ENCODE measurements at places on chromosomes 2 and 18.

DNA sequence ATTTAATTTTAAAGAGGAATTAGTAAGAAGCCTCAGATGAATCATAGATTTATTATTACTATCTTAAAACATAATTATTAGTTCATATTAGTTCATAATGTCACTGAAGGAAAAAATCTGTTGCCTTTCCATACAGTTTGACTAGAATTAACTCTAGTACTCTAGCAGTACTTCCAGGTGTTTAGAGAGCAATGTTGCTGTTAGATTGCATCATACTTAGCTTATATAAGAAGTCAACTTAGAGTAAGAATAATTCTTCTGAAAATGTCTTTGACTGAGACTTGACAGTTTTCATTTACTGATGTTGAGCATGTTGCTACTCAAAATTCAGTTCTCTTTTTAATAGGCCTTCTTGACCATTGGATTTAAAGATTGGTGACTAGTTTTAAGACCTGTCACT is 4.7 kb downstream of the RAB3GAP1 start:
- no peak for DNase-seq

GRCh38 chr2:141497272-141497671 is 633.5 kb downstream of the LRP1B start:
- DNase-seq: no peak

DNA sequence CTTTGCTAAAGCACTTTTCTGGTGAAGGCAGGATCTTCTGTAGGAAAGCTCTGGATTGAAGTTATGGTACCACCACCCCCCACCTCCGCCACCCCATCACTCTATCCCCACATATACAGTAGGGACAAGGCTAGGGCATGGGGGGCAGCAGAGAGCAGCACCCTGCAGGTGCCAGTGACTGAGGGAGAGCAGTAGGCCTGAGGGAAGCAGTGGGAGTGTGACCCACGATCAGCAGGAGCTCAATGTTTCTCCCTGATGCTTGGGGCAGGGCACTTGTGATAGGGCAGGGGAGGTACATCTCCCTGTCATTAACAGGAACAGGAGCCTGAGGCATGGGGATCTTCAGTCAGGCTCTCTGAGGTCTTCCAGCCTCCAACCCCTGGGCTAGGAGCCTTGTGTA is 121.6 kb downstream of the ZFP36L2 start:
- no peak for DNase-seq

DNA sequence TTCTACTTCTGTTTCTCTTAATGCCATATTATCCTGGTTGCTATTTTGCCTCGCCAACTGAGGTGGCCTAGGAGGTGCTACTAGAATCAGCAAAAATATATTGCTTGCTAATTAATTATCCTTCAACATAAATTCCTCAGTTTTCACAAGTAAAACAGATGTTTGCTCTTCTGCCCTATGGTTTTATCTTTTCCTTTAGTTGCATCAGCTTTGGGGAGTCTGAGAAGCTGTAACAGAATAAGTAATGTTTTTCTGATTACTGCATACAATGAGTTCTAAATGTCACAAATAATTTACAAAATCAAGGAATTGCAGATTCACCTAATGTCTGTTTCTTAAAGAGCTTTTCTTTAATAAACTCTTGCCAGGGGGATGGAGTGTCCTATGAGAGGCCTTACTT is 36.7 kb downstream of the GULP1 start:
- no peak for DNase-seq

All from posterior cingulate gyrus (tissue), 11 donors.